ENCODE measurements at places on chromosomes 16 and 17. TPM values are rescaled to one million over a fixed set of nuclear protein-coding genes. Genes with fewer than 3 reads are reported as not detected.

- peaks cover 15% of the 10 kb centered on the region for H3K4me1 ChIP-seq
- no peak for DNase-seq
Measured at GRCh38 chr16:11633113-11633512, 35.1 kb upstream of the SNN start.

Gene TBC1D3K
- not detected for total RNA-seq

Gene HSPB9
- not detected for total RNA-seq

GRCh38 chr17:8332688-8333087, 7.0 kb upstream of the ODF4 start:
- H3K36me3 ChIP-seq, result no peaks in the 10 kb centered on the region
- no peaks in the 10 kb centered on the region for H3K4me1 ChIP-seq
- H3K4me3 ChIP-seq, result no peak overlapping the region

Gene TM4SF5
- total RNA-seq, result 5.3 TPM

GRCh38 chr17:79941088-79942010, 94.3 kb downstream of the TBC1D16 start:
- no peak overlapping the region for H3K27ac ChIP-seq
- no peaks in the 10 kb centered on the region for H3K27me3 ChIP-seq
- peaks cover 16% of the 10 kb centered on the region for H3K36me3 ChIP-seq
- no peak for DNase-seq
- no peak overlapping the region for H3K4me3 ChIP-seq
- H3K4me1 ChIP-seq, result peaks cover 16% of the 10 kb centered on the region

Gene EFTUD2
- total RNA-seq, result 111 TPM

Gene KRT25
- total RNA-seq, result not detected

DNA sequence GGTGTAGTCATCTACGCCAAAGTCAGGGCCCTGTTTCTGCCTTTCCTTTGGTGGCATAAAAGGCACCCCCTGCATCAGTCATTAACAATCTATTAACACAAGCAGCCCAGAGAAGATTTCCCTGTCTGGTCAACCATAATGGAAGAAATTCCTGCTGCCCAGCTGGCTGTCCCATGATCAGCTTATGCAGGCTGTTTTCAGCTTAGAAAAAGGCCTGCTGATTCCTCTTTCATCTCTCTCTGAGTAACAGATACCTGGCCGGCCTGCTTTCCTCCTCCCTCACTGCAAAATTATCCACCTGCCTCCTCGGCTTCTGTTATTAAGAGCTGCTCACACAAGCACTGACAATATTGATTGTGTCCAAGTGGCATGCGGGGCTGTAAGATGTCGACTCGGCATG, 70.3 kb upstream of the MMP2 start:
- DNase-seq, result no peak
- H3K4me3 ChIP-seq, result no peak overlapping the region
- H3K36me3 ChIP-seq, result no peaks in the 10 kb centered on the region
- no peak overlapping the region for H3K27ac ChIP-seq
- peaks cover 50% of the 10 kb centered on the region for H3K27me3 ChIP-seq
- H3K4me1 ChIP-seq, result no peaks in the 10 kb centered on the region

Gene AOC3
- total RNA-seq, result 1.5 TPM

- no peaks in the 10 kb centered on the region for H3K36me3 ChIP-seq
- H3K4me3 ChIP-seq, result no peak overlapping the region
- H3K27ac ChIP-seq, result peak overlapping the region; percentile 29
- peak; percentile 91 for DNase-seq
- peaks cover 5% of the 10 kb centered on the region for H3K4me1 ChIP-seq
Measured at GRCh38 chr16:66977341-66978113, 10.9 kb upstream of the CES4A start.

- no peak overlapping the region for H3K4me3 ChIP-seq
- H3K4me1 ChIP-seq, result peaks cover 13% of the 10 kb centered on the region
- no peak overlapping the region for H3K27ac ChIP-seq
- H3K27me3 ChIP-seq, result peaks cover 54% of the 10 kb centered on the region
- no peaks in the 10 kb centered on the region for H3K36me3 ChIP-seq
Measured at GRCh38 chr17:79484600-79485418, 126.0 kb downstream of the RBFOX3 start.

DNA sequence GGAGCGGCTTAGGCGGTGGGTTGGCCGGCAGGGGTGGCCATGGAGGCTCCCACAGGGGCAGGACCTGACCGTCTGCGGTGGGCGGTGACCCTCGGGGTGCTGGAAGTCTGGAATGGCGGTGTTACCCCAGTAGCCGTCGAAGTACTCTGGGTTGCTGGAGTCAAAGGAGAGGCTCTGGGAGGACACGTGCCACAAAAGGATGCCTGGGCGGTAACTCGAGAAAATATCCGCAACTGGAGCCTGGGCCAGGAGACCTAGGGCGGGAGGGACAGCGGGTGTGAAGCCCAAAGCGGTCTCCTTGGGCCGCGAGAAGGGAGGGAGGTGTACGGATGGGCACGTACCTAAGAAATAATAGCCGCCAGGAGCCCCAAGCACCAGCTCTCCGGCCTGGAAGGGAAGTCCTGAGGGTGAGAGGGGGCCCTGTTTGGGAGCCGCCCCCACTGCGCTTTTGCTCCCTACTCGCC, 4.6 kb downstream of the ITGA2B start:
- H3K27me3 ChIP-seq, result peaks cover 40% of the 10 kb centered on the region
- no peak for DNase-seq
- peak overlapping the region; percentile 86 for H3K4me3 ChIP-seq
- H3K36me3 ChIP-seq, result no peaks in the 10 kb centered on the region

Gene HBA2
- total RNA-seq, result not detected

- no peak for DNase-seq
- no peak overlapping the region for H3K4me3 ChIP-seq
- peaks cover 7% of the 10 kb centered on the region for H3K36me3 ChIP-seq
- no peak overlapping the region for H3K27ac ChIP-seq
Measured at GRCh38 chr17:69275751-69276150, 47.1 kb upstream of the ABCA10 start.

- H3K27ac ChIP-seq, result no peak overlapping the region
- H3K4me1 ChIP-seq, result no peaks in the 10 kb centered on the region
- no peaks in the 10 kb centered on the region for H3K27me3 ChIP-seq
- DNase-seq, result no peak
- no peak overlapping the region for H3K4me3 ChIP-seq
Measured at GRCh38 chr17:56870081-56870651, 36.2 kb downstream of the DGKE start.

Gene GPRC5C
- total RNA-seq, result 64.3 TPM

- peaks cover 58% of the 10 kb centered on the region for H3K4me1 ChIP-seq
- H3K36me3 ChIP-seq, result no peaks in the 10 kb centered on the region
- H3K4me3 ChIP-seq, result no peak overlapping the region
- H3K27ac ChIP-seq, result peak overlapping the region; percentile 67
Measured at GRCh38 chr17:55451203-55451641, 29.6 kb upstream of the MMD start.

- no peak overlapping the region for H3K4me3 ChIP-seq
- H3K27ac ChIP-seq, result no peak overlapping the region
- H3K36me3 ChIP-seq, result no peaks in the 10 kb centered on the region
- DNase-seq, result peak; percentile 73
Measured at GRCh38 chr16:2842340-2843000, 12.4 kb downstream of the ZG16B start.

Gene CCL17
- total RNA-seq, result not detected

Gene HBZ
- not detected for total RNA-seq

Gene DRC3
- total RNA-seq, result 8.9 TPM

Gene CRHR1
- 0.17 TPM for total RNA-seq

DNA sequence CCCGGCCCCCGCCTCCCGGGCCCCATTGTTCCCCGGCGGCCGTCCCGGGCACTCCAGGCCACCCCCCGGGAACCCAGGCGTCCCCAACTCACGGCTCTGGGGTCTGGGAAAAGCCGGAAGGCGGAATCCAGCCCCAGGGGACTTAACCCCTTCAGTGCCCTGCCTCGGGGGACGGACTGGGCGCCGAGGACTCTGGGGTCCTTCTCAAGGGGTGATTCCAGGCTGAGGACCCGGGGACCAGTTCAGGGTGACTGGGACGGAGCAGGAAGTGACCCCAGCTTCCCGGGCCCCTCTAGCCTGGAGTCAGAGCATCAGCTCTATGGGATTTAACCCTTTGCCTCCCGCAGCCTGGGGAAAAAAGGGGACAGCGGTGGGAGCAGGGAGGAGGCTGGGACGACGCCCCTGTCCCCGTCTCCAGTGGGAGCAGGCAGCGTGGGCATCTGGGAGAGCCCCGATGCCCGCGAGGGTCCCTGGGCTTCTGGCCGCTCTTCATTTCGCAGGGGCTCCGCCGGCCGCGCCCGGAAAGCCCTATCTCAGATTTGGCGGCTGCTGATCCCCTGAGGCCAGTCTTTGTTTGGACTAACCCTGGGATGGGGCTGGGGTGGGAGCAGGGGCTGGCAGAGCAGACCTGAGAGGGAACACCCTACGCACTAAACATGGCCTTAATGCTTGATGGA, at the start of gene ZNF629:
TSS of gene ZNF629 (minus strand) at position 270 of the 677 bp plus-strand sequence. CDS start 2,723 bp downstream, outside the sequence.
- DNase-seq, result no peak
- H3K27me3 ChIP-seq, result no peaks in the 10 kb centered on the region
- H3K36me3 ChIP-seq, result no peaks in the 10 kb centered on the region
- peak within 1 kb of the TSS; percentile 92 for H3K4me3 ChIP-seq

DNA sequence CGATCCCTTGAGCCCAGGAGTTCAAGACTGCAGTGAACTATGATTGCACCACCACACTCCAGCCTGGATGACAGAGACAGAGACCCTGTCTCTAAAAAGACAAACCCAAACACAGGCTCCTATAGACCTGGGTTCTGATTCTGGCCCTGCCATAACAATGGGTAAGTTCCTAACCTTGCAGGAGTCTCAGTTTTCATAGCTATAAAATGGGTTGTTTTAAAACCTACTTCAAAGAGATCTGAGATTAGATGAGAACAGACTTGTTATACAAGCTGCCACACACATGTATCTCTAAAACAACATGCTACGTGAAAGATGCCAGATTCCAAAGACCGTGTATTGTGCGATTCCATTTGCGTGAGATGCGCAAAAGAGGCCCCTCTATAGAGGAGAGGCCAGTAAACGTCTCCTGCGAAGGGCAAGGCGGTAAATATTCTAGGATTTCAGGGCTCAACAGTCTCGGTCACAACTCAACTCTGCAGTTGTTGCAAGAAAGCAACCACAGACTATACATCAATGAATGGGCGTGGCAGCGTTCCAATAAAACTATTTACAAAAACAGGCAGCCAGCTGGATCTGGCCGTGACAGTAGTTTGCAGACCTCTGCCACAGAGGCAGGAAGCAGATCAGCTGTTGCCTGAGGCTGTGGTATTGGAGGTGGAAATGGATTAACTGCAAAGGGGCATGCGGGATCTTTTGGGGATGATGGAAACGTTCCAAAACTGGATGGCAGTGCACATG, 5.9 kb downstream of the CORO7 start:
- DNase-seq, result no peak
- peak overlapping the region; percentile 16 for H3K27ac ChIP-seq

Gene TCF25
- total RNA-seq, result 170 TPM
